ENCODE measurements at places on chromosomes 3 and 15.

- DNase-seq, result no peak
Observed at GRCh38 chr3:69490971-69491370, 105.1 kb upstream of the FRMD4B start.

GRCh38 chr3:152314677-152315353 lies 46.1 kb downstream of the MBNL1 start:
- no peak for DNase-seq

- DNase-seq, result no peak
Observed at GRCh38 chr15:34733621-34734020, 21.2 kb downstream of the GJD2 start.

DNA sequence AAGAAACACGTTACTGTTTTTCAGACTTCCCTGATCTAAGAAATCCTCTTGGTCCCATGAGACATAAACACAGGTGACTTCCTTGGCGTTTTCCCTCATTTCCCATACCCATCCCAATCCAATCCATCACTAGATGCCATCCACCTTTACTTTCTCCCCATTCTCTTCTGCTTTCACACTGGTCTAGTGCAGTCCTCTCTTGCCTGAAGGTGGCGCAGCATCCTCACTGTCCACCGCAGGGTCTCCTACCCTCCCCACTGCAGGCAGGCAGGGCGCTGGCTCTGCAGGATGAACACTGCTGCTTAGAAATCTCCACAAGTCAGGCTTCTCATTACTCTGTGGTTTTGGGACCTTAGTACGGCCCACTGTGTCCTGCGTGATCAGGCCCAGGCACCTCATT lies 58.2 kb downstream of the RAB7A start:
- DNase-seq, result peak; percentile 39

DNA sequence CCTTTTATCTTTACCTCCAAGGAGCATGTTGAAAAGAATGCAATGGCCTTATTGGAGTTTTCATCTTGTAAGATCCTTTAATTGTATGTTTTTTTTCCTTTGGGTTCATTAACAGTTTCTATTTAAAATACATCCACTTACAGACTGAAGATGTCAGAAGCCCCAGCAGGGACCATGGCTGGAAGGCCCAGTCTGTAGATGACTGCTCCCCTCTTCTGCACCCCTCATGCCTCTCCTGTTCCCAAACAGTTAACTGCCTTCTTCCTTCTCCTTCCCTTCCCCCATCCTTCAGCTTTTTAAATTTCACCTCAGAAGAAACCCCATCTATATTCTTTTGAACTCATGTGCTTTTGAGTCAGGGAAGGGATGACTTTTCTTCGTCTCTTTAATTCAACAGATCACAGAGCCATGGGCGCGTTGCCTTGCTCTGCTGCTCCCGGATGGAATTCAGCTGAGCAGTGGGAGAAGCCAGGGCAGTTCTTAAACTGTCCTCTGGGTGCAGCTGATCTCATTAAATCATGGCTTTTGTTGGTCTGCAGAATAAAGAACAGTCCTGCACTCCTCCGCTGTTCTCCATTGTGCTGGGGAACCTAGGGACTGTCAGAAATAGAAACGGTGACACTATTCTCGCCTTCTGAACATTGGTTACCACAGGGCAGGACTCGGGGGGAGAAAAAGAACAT lies 71.5 kb upstream of the EIF1B start:
- DNase-seq, result no peak

DNA sequence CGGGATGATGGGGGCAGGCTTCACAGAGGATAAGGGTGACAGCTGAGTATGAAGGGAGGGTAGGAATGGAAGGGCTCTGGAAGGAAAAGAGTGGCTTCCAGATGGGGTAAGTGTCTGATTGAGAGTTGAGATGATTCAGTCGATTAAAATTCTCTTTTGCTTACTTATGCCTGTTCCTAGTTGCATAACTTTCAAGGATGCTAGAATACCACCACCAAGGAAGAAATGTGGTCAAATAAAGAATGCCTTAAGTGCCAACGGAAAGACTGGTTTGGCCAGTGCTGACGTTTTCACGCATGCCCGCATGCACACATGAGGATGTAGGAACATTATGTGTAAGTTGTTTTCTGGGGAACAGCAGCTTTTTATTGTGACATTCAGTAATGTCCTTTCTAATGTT lies 263.4 kb upstream of the WNT5A start:
- no peak for DNase-seq

GRCh38 chr3:28972921-28973320 lies 307.9 kb upstream of the RBMS3 start:
- no peak for DNase-seq

DNA sequence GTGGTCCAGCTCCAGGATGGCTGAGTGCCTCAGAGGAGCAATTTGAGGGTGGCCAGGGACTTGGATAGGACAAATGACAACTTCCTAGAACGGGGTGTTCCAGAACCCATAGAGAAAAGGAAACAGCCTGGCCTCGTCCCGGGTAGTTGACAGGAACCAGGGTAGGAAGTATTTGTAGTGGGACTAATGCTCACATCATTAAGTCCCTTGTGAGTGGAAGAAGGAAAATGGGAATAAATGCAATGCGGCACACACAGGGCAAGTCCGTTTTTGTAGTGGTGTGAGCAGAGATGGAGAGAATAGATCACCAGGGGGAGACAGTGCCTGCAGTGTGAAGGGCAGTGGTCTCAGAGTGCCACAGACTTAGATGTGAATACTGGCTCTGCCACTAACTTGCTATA lies 19.6 kb downstream of the TIMP4 start:
- no peak for DNase-seq

DNA sequence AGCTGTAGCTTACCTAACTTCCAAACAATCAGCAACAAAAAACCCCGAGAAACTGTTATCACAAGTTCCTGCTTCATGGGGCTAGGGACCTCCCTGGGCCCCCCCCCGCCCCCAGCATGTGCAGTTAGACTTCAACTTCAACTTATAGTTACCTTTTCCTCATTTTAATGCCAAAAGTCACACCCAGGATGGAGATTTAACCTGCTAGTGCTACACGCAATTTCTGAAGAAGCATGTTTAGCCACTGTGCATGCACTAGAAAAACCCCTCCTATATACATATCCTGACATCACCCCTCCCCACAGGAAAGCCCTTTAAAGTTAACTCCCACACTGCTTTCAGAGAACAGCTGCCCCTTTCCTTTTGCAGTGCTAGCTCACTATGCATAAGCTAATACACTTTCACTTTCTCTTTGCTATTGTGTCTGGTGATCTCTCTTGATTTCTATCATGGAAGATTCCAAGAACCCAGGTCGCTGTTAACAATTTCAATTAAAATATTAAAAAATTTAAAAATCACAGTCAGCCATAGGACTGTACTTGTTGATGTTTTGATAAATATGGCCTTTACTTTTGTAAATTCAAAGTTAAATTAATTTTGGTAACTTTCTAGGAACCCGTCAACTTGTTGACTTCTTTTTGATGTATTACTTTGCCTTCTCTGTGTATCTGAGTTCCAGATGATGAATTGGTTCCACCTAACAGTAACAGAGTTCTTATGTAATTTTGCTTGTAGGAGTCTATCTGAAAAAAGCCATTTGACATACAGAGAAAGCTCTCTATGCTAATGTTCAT lies 75.2 kb upstream of the ACAD9 start:
- DNase-seq, result peak; percentile 37

- DNase-seq, result no peak
Observed at GRCh38 chr3:186012137-186012536, 74.3 kb upstream of the TRA2B start.

DNA sequence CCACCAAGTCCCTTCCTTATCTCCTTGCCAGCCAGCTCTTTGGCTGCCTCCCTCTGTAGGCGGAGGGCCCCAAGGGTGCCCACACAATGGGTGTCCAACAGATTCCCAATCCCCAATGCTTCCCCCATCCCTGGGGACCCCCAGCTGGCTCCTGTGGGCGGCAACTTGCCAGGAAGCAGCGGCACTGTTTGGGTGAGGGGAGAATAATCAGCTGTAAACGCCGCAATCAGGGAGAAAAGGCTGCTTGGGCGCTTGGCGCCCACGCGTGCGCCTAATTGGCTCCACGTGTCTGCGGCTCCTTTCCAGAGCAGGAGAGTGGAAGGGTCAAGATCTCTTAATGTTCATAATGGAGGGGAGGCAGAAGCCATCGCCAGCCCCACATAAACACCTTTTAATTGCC lies 67.9 kb upstream of the TMEM115 start:
- no peak for DNase-seq

DNA sequence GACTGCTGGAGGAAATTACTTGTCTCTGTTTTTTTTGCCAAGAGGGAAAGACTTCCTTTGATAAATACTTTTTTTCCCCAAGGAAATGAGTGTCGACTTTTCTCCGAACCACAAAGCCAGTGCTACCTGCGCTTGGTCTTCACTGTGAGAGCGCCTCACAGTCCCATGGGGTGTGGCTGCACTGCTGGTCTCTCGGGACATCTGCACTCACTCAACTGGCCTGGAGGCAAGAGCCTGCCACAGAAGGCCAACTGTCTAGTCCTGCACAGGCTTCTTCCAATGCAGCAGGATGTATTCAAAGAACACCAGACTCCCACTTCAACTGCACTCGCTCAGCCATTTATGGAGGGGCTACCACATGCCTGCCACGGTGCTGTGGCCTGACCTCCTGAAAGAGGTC lies 40.6 kb upstream of the CGNL1 start:
- no peak for DNase-seq

- DNase-seq, result no peak
Observed at GRCh38 chr15:84970843-84971242, 10.8 kb upstream of the PDE8A start.
